ENCODE measurements at places on chromosomes 5 and 9. TPM values are rescaled to one million over a fixed set of nuclear protein-coding genes. Genes with fewer than 3 reads are reported as not detected.

The LPAR1 gene
- polyA plus RNA-seq = 2.5 TPM

The C9 gene
- not detected for polyA plus RNA-seq

GRCh38 chr5:171906703-171907590 is 99.5 kb downstream of the FBXW11 start:
- DNase-seq = no peak

- DNase-seq = no peak
Observed at GRCh38 chr9:71353720-71354119, 232.3 kb upstream of the TRPM3 start.

DNA sequence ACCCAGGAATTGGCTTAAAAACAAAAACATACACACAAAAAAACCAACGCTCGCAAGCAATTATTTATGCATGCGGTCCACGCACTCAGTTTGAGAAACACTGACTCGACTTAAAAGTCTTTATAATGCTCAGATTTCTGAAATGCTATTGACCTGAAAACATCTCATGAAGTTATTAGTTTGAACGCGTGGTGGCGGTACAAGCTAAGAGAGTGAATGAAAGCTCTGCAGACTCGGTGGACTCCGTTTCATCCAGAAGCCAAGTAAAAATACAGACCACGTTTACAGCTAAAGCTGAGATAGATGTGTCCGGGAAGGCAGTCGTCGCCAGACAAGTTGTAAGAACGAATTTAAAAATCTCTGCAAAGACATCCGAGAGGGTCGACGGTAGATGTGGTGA is at the start of gene PCDHB6:
Gene PCDHB6 (plus strand): TSS at position 246 of the 400 bp plus-strand sequence. CDS start 201 bp downstream, outside the sequence.
- no peak for DNase-seq

DNA sequence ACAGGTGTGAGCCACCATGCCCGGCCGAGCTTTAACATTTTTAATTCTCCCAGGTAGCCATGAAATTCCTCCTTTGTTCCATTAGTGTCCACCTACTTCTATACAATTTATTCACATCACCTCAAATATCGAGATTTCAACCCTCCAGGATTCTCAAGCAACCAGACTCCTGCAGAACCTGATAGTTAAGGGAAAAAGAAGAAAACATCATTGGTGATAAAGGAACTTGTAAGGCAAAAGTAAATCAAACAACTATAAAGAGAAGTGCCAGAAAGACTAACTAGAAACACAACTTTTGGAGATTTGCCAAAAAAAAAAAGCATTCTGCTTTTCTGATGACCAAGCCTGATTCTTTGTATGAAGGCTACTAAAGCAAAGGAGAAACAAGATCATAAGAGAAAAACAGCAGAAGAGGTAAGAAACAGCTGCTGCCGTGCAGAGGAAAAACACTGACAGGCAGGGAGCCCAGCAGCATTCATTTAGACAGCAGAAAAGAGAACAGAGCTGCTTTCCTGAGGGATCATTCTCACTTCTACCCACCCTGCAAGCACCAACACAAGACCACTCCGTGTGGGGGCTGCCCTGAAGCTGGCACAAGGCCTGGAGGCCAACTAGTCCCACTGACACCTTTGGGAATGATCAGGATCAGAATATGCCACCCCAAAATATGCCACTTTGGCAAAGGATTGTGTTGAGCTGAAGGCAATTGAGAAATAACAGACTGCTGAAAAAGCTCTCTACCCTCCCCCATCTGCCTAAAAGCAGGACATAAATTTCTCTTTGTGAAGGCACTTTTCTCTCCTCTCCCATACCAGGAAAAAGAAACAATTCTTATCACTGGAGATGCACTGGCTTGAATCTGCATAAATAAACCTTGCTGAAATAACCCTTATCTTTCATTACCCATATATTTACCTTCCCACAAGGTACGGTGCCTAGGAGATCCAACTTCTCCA is 75.1 kb downstream of the ALDH7A1 start:
- no peak for DNase-seq

The TRIM7 gene
- polyA plus RNA-seq = 37.7 TPM

All from psoas muscle (tissue), 8 donors.